Mammary epithelial cell (primary cell): ENCODE measurements at places on chromosomes 7 and 10. TPM values are rescaled to one million over a fixed set of nuclear protein-coding genes. Genes with fewer than 3 reads are reported as not detected.

Gene CALN1
- not detected for total RNA-seq

Gene CYP17A1
- not detected in 2 replicates for total RNA-seq

Gene PDE6C
- total RNA-seq: not detected

Gene PNLIPRP2
- not detected for total RNA-seq

Gene VKORC1L1
- 15.3 TPM for total RNA-seq

Gene KIF11
- total RNA-seq: 2.7 TPM

Gene RET
- 0.72 and 1.5 TPM in 2 replicates for total RNA-seq

Gene MYO1G
- not detected in 2 replicates for total RNA-seq

Gene PPP1R17
- not detected in 2 replicates for total RNA-seq

Gene PTF1A
- total RNA-seq: not detected

Gene HOXA3
- 2.0 TPM for total RNA-seq

Gene RTKN2
- 1.6 and 4.5 TPM in 2 replicates for total RNA-seq

Gene OSBPL3
- total RNA-seq: 42.7 TPM

Gene GIMAP1
- total RNA-seq: not detected in 2 replicates

Gene DRGX
- total RNA-seq: not detected

Gene CLCN1
- not detected in 2 replicates for total RNA-seq

Gene PURB
- 26.8 and 30.2 TPM in 2 replicates for total RNA-seq

Gene NAT16
- total RNA-seq: not detected

Gene GLI3
- total RNA-seq: 6.3 TPM

Gene KLF14
- total RNA-seq: not detected in 2 replicates

Gene TDRD1
- total RNA-seq: 0.17 TPM

Gene PRKG1
- total RNA-seq: 2.2 TPM

Gene FOXI2
- total RNA-seq: not detected in 2 replicates

Gene SPDYE5
- total RNA-seq: not detected

Gene CPVL
- total RNA-seq: not detected in 2 replicates

Gene NODAL
- total RNA-seq: 0.47 and 0.51 TPM in 2 replicates

Gene SPAM1
- not detected for total RNA-seq

Gene FFAR4
- not detected in 2 replicates for total RNA-seq
